Body of pancreas (tissue), 4 donors: ENCODE measurements at places on chromosomes 4 and X. TPM values are rescaled to one million over a fixed set of nuclear protein-coding genes. Genes with fewer than 3 reads are reported as not detected.

Gene AKAP14
- total RNA-seq, result not detected

Gene SASH3
- 3.6 TPM for total RNA-seq

DNA sequence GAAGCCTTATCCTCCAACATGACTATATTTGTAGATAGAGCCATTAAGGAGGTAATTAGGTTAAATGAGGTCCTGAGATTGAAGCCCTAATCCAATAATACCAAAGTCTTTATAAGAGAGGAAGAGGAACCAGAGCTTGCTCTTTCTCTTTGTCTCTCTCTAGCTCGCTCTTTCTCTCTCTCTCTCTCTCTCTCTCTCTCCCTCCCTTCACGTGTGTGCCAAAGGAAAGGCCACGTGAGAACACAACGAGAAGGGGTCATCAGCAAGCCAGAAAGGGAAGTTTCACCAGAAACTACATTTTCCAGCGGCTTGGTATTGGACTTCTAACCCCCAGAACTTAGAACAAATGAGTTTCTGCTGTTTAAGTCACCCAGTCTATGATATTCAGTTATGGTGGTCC lies 1540.5 kb downstream of the C4orf33 start:
- H3K4me3 ChIP-seq, result no peak overlapping the region
- H3K4me1 ChIP-seq, result peaks cover 4% of the 10 kb centered on the region
- no peaks in the 10 kb centered on the region for H3K27me3 ChIP-seq
- DNase-seq, result no peak

DNA sequence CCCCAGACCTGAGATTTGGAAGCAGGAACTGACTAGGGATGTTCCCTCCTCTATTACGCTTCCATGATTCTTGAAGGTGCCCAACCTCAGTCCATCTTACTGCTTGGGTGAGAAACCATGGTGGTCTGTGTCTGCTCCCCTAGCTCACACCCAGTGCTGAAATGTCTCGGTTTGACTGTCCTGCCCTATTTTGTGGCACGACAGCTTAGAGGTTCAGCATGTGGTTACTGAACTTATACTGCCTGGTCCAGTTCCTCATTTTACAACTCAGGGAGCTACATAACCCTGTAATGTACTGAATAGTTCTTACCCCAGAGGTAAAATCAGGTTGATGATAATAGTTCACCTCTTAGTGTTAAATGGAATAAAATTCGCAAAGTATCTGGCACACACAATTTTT lies 203.1 kb downstream of the RBM46 start:
- H3K27me3 ChIP-seq, result no peaks in the 10 kb centered on the region
- H3K4me3 ChIP-seq, result no peak overlapping the region
- no peaks in the 10 kb centered on the region for H3K4me1 ChIP-seq
- DNase-seq, result no peak
- no peak overlapping the region for H3K27ac ChIP-seq
- H3K36me3 ChIP-seq, result no peaks in the 10 kb centered on the region

Gene DMRTC1
- total RNA-seq, result not detected

- H3K4me1 ChIP-seq, result no peaks in the 10 kb centered on the region
- no peak overlapping the region for H3K27ac ChIP-seq
- no peak overlapping the region for H3K4me3 ChIP-seq
- H3K36me3 ChIP-seq, result no peaks in the 10 kb centered on the region
- no peak for DNase-seq
Observed at GRCh38 chr4:37927434-37927833, 32.8 kb upstream of the PTTG2 start.

Gene IL9R
- not detected for total RNA-seq

Gene SLC38A5
- total RNA-seq, result 83.8 TPM

Gene RAB9B
- 0.66 TPM for total RNA-seq

DNA sequence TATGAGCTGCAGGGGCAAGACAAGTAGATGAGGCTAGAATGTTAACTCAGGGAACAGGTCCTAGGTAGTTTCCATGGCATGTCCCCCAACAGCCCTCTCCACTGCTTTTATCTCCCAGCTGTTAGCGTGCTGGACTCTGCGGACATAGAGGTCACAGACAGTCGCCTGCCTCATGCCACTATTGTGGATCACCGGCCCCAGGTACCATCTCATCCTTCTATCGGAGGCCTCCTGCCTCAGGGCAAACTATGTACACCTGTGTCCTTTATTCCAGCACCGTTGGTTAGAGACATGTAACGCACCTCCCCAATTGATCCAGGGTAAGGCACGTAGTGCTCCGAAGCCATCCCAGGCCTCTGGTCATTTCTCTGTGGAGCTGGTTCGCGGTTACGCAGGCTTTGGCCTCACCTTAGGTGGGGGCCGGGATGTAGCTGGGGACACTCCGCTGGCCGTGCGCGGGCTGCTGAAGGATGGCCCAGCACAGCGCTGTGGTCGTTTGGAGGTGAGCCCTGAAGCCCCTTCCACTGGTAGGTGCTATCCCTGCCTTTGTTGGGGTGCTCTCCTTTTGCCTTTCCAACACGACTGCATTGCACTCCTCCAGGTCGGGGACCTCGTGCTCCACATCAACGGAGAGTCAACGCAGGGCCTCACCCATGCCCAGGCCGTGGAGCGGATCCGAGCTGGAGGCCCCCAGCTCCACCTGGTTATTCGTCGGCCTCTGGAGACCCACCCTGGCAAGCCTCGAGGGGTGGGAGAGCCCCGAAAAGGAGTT lies 2.2 kb downstream of the MAGIX start:
- no peaks in the 10 kb centered on the region for H3K27me3 ChIP-seq
- no peak overlapping the region for H3K27ac ChIP-seq
- H3K4me1 ChIP-seq, result peaks cover 19% of the 10 kb centered on the region
- H3K4me3 ChIP-seq, result no peak overlapping the region

Gene CPLX1
- 2.0 TPM for total RNA-seq

DNA sequence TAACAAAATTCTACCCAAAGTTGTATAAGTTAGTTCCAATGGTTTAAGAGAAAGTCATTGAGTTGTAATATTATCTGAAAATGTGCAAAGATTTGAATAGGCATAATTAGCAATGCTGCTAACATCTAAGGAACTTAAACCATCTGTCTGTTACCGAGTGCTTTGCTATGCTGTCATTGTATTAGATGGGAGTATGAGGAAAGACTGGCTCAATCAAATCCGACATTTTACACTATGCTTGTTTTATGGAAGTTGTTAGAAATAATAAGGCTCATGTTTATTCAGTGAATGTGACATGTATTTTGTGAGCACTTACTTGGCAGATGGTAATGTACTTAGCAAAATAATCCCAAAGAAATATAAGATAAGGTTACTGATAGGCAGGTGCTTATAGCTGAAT lies 1715.1 kb downstream of the PCDH7 start:
- H3K4me1 ChIP-seq, result no peaks in the 10 kb centered on the region
- H3K27me3 ChIP-seq, result no peaks in the 10 kb centered on the region
- no peak for DNase-seq
- H3K4me3 ChIP-seq, result no peak overlapping the region

DNA sequence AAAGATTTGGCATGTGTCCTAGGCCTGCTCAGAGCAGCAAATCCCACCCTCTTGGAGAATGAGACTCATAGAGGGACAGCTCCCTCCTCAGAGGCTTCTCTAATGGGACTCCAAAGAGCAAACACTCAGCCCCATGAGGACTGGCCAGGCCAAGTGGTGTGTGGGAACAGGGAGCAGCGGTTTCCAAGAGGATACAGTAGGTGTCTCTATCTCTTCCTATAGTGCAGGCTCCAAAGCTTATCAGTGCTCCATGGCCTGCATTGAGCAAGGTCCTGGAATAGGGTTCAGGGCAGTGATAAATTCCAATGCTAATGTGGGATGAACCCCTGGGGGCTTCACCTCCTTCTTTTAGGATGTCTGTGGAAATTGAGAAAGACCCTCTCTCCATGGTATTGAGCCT lies 15.7 kb upstream of the MAGEA10 start:
- H3K36me3 ChIP-seq, result no peaks in the 10 kb centered on the region
- no peak overlapping the region for H3K27ac ChIP-seq
- no peak for DNase-seq
- no peak overlapping the region for H3K4me3 ChIP-seq
- H3K4me1 ChIP-seq, result no peaks in the 10 kb centered on the region

- H3K27ac ChIP-seq, result no peak overlapping the region
- peak; percentile 19 for DNase-seq
- no peaks in the 10 kb centered on the region for H3K27me3 ChIP-seq
- H3K4me1 ChIP-seq, result no peaks in the 10 kb centered on the region
- H3K36me3 ChIP-seq, result no peaks in the 10 kb centered on the region
Observed at GRCh38 chr4:157128395-157128794, 52.4 kb downstream of the GLRB start.

DNA sequence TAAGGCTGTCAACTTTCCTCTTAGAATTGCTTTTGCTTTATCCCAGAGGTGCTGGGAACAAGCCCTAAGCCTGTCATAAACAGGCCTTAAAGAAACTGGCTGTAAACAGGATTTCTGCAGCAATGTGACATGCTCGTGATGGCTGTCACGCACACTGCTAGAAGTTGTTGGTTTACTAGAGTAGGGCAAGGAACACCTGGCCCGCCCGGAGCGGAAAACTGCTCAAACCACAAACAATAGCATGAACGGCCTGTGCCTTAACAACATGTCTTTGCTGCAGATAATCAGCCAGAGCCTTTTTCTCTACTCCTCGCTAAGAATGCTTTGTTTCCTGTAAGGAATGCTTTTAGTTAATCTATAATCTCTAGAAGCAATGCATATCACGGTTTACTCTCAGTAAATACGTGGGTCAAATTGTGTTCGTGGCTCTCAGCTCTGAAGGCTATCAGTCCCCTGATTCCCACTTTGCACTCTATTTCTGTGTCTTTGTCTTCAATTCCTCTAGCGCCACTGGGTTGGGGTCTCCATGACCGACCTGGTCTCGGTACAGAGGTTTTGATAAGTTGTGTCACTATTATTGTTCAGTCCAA lies 318.3 kb downstream of the GLUD2 start:
- H3K4me1 ChIP-seq, result no peaks in the 10 kb centered on the region
- H3K27ac ChIP-seq, result no peak overlapping the region
- H3K36me3 ChIP-seq, result no peaks in the 10 kb centered on the region
- H3K4me3 ChIP-seq, result no peak overlapping the region
